ENCODE measurements at places on chromosomes 1 and 21.

GRCh38 chr1:161069731-161070270 lies at the start of gene ARHGAP30:
TSS of gene ARHGAP30 (minus strand) at chr1:161069891. CDS start at chr1:161069624, 267 bp downstream.
- DNase-seq, result no peak

DNA sequence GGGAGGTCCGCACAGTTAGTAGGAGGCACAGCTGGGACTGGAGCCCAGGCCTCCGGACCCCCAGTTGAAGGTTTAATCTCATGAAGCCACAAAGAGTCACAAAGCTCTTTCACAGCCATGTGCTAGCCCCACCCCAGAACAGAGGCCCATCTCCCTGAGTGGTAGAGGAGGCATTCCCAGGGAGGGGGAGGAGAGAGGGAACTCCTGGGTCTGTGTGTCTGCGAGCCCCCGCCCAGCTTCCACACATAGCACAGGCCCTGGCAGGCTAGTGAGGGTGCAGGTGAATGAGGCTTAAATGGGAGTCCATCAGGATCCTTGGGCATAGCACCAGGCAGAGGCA lies 197.8 kb downstream of the MATN1 start:
- DNase-seq, result no peak

DNA sequence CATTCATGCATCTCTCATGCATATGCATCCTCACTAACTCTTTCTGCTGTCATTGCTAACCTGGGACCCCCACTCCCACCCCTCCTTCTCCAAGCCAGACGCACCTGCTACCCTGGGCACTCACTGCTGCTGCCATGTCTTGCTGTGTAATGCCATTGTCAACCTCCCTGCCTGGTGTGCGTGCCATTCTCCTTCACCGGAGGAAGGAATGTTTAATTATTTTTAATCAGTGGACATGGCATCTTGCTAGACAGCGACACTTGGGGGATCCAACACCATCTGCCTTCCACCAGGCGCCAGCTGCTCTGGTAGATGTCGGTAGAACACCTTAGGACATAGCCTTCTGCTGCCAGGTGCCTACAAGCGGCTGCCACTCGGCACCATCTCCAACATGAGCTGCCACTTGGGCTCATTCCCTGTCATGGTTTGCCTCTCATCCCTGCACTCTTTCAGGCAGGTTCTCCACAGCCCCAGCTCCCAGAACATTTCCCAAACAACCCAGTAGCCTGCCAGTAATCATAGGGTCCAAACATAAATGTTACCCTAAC lies 306.9 kb downstream of the TTLL7 start:
- DNase-seq, result no peak

DNA sequence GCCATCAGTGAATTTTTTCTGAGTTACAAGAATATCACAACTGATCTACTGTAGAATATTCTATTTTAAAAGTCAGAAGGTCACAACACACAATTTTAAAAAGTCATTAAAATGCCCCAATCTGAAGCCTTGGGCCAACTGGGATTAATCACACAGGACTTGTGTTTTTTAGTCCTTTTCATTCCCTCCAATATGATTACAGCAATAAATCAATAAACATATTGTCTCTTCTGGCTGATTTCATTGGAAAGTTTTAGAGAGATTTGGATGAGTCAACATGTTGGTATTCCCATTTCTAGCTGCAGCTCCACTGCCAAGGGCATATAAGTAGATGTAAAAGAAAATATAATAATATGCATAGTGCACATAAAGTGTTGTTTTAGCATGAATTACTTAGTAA lies 85.8 kb downstream of the NIBAN1 start:
- DNase-seq, result no peak

DNA sequence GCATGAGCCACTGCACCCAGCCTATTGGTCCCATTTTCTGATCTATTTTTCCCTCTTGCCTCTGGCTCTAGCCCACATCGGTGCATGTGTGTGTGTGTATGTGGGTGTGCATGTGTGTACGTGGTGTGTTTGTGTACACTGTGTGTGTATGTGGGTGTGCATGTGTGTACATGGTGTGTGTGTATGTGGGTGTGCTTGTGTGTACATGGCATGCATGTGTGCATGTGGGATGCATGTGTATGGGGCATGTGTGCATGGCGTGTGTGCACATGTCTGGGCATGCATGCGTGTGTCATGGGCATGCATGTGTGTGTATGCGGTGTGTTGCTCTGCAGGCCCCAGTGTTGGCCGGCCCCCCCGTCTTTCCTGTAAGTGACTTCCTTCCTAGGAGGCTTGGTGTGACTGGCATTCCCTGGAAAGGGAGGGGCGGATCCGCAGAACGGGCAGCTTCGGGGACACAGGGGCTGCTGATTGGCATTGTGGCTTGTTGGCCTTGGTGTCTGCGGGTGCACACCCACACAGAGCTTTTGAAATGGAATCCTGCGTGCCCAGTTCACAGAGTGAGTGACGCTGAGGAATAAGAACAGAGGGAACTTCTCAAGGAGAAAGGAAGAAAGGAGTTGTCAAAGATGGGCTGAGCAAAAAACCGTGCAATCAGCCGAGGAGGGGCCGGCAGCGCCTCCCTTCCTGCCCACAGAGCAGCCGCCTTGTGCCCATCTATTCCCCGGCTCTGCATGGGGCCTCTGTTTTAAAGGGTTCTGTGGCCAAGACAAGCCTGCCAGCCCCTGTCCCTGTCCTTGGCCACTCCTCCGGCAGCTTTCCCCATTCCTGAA lies 8.0 kb downstream of the PDXK start:
- DNase-seq, result no peak

GRCh38 chr1:112727716-112728115 lies 12.6 kb upstream of the PPM1J start:
- no peak for DNase-seq

All from NCI-H1436 treated with DMSO at 0.1 percent for 48 hours (cell line).